Cortex of kidney (tissue), 1 donor: ENCODE measurements at places on chromosomes 11 and 22.

DNA sequence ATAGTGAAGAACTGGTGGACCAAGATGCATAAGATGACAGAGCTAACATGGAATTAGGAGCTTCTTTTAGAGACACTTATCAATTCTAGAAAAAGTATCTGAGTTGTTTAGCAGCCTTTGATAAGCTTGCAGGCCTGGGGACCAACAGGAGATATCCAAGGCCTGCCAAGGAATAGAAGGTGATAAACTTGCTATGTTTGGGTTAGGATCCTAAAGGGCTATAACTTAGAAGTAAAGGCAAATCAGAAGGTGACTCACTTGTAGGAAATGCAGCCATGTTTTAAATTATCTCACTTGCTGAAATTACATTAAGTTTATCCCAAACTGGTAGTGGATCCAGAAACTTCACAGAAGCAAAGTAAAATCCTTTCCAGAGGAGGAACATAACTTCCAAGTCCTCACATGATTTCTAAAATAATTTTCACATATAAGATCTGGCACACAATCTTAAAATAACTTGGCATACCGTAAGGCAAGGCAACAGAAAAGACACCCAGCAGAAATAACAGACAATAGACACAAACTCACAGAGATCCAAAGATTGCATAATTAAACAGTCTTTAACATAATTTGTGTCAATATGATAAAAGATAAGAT lies 69.6 kb upstream of the TEAD1 start:
- no peak for DNase-seq

GRCh38 chr22:49021131-49021925 lies 806.3 kb downstream of the BRD1 start:
- DNase-seq = no peak

DNA sequence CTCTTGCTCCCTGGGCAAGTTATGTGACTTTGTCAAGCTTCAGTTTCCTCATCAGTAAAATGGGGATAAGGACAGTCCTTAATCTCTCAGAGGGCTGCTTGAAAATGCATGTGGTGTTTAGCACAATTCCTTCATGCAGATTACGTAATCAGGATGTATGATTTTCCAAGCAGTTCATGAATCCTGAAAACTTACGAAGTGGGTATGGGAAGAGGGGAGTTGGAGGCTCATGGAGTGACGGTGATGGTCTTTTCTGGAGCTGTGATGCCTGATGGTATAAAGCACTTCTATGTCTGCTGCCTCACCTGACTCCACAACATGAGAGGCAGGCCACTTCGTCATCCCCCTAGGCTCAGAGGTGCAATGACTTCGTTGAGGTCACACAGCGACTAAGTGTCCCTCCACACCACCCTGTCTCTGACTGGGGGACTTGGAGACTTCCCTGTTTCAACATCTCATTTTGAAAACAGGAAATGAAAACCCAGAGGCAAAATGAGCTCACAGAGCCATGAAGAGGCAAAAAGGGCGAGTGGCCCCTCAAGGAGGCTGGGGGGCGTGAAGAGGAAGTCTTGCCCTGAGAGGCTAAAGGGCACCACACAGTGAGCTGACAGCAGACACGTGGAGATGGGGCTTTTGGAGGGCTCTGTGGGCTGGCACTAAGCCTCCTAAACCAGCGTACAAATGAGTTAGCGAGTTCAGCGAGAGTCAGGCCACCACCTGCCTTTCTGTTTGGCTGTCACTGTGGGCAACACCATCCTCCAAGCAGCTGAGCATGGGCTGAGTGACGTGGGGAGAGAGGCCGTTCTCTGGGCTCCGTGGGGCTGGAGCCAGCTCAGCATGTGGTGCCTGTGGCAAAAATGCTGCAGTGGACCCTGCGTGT lies 10.1 kb downstream of the MCM5 start:
- DNase-seq = no peak

GRCh38 chr11:134736251-134736947 lies 324.4 kb upstream of the B3GAT1 start:
- no peak for DNase-seq

GRCh38 chr11:112366777-112367176 lies 106.1 kb upstream of the PLET1 start:
- no peak for DNase-seq

DNA sequence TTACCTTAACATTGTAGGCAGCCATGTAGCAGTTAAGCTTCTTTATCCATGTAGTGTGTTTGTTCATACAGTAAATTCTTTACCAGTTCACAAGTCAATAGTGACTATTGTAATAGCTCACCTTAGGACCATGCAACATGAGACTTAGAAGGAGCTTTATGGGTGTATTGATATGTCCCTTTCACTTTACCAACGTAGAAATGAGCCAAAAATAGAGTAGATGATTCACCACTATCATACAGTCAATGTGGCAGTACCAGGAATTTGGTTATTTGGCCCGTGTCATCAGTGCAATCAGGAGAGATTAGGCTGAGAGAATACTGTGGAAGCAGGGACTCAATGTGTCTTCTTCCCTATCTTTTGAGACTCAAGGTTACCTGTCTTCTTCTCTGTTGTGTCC lies 4.7 kb downstream of the ZDHHC13 start:
- no peak for DNase-seq

DNA sequence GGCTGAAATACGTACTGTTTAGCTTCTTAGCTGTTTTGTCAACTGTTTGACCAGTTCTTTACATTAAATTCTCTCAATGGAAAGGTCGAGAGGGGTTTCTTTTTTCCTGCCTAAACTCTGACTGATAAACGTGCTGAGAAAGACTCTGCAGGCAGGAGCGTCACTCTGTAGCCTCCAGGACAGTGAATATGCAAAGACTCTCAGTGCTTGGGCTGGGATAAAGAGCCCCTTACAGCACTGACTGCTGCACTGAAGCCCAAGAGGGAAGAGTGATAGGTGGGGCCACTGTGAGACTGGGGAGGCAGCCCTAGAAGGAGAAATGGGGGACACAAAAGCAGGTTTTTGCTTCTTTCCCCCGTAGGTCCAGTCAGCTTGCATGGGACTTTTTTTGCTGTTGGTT lies 213.5 kb downstream of the TENM4 start:
- DNase-seq = no peak

DNA sequence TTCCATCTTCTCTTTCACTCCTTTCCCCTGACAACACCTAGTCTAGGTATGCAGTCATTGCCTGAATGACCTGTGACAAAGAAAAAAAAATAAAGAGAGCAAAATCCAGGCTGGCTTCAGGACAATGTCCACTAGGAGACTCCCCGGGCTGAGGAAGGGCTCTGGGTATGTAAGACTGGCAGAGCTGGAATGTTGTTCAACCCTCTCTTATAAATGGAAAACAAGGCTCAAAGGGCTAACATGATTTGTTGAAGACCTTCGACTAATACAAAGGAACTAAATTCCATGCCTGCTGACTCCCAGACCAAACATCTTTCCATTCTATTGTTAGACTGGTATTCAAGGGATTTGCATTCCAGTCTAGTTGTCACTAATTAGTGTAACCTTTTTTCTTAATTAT lies 122.2 kb downstream of the ARL14EP start:
- DNase-seq = no peak

GRCh38 chr11:116871248-116871647 lies 33.8 kb upstream of the APOA1 start:
- no peak for DNase-seq

DNA sequence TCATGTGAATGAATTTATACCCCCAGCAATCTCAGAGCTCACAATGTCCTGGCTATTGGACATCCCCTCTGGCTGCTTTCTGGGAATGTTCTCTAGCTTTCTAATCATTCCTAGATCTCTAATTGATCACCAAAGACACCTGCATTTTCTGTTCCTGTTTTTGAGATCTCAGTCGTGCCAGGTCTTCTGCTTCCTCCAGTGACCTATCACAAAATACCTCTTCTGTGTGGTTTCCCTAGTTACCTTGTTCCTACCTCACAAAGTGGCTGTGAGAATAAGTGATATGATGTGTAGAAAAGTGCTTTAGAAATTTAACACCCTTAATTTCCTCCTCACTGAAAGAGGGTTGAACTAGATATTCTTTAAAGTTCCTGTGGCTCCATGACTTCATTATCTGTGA lies 92.2 kb downstream of the LUZP2 start:
- DNase-seq = no peak

GRCh38 chr11:72626414-72626936 lies 47.7 kb downstream of the PDE2A start:
- DNase-seq = no peak

GRCh38 chr11:122676638-122677037 lies 21.1 kb downstream of the UBASH3B start:
- DNase-seq = no peak

GRCh38 chr22:45067731-45068130 lies 57.9 kb upstream of the PHF21B start:
- no peak for DNase-seq

DNA sequence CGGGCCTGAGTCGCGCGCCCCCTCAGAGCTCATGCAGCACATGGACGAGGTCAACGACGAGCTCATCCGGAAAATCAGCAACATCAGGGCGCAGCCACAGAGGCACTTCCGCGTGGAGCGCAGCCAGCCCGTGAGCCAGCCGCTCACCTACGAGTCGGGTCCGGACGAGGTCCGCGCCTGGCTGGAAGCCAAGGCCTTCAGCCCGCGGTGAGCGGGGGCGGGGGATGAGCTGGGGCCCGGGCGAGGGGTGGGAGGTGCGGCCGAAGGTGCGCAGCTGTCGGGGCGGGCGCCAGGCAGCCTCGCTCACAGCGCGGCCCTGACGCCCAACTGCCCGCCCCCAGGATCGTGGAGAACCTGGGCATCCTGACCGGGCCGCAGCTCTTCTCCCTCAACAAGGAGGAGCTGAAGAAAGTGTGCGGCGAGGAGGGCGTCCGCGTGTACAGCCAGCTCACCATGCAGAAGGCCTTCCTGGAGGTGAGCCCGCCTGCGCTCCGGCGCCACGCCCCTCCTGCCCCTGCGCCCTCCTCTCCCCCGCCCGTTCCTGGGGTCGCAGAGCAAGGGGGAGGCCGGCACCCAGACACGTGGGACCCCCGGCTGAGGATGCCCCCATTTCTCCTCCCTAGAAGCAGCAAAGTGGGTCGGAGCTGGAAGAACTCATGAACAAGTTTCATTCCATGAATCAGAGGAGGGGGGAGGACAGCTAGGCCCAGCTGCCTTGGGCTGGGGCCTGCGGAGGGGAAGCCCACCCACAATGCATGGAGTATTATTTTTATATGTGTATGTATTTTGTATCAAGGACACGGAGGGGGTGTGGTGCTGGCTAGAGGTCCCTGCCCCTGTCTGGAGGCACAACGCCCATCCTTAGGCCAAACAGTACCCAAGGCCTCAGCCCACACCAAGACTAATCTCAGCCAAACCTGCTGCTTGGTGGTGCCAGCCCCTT lies 20.5 kb downstream of the EPS8L2 start:
- DNase-seq = no peak

GRCh38 chr11:122253589-122254231 lies 137.7 kb upstream of the BLID start:
- no peak for DNase-seq

DNA sequence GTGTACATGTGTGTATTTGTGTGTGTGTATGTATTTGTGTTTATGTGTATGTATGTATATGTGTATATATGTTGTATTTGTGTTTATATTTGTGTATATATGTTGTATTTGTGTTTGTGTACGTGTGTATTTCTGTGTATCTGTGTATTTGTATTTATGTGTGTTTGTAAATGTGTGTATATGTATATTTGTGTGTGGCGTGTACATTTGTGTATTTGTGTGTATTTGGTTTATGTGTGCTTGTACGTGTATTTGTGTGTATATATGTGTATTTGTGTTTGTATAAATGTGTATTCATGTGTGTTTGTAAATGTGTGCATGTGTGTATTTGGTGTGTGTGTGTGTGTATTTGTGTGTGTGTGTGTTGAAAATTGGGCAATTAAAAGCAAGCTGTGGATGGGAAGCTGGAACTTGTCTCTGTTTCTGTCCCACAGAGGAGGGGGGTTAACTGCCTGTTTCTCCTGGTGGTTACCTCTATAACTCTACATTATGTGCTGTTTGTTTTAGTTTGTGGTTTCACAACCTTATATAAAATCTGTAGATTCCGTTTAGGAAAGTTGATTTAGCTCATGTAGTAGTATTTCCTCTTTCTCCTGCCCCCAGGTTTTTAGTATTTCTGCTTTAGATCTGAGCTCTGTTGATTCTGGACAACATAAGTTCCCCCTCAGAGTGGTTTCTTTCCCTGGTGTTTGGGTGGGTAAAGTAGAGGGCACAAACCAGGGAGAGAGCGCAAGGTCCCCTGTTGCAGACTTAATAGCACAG lies 28.9 kb downstream of the AP2A2 start:
- DNase-seq = no peak

- no peak for DNase-seq
Measured at GRCh38 chr11:82995235-82995634, 76.5 kb downstream of the RAB30 start.

DNA sequence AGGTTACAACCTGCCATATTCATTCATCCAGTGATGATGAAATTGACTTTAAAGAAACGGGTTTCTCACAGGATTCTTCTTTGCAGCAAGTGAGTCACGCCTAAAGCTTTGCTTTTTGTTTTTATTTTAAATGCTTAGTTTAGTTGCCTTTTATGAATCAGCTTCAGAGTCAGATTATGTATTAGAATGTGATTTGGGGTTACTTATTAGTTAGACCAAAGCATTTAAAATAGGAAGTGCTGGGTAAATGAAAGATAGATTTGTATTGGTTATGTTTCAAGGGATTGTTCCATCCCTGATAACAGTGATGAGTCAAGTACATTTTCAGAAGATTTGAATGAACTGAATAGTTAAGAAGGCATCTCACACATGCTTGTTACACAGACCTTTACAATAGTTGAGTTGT lies 101.3 kb upstream of the GAL start:
- no peak for DNase-seq

GRCh38 chr11:127226949-127227348 lies 226.4 kb upstream of the KIRREL3 start:
- DNase-seq = no peak

- no peak for DNase-seq
Measured at GRCh38 chr11:71240061-71240690, 12.2 kb downstream of the SHANK2 start.

DNA sequence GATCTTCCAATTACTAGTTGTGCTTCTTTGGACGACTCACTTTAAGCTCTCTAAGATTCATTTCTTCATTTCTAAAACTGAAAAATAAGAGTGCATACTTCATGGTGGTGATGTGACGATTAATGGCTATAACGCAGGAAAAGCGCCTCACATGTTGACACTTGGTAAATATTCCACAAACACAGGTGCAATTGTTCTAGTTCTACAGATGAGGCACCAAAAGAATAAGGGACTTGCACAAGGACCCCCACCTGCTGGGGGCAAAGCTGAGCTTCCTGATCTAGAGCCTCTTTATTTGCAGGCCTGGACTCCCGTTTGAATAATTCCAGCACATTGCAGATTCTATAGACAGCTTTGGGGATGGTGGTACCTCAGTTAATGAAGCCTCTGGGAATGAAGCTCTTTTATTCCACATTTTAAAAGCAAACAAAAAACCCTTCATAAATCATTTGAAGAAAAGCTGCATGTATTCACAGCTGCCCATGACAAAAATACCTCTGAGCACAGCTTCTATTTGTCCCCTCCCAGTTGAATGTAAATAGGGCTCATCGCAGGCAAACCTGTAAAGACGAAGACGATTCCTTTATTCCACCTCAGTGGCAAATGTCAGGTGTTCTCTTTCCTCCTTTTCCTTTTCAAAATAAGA lies 14.9 kb upstream of the CADM1 start:
- no peak for DNase-seq
